ENCODE measurements at places on chromosomes 4 and X.

DNA sequence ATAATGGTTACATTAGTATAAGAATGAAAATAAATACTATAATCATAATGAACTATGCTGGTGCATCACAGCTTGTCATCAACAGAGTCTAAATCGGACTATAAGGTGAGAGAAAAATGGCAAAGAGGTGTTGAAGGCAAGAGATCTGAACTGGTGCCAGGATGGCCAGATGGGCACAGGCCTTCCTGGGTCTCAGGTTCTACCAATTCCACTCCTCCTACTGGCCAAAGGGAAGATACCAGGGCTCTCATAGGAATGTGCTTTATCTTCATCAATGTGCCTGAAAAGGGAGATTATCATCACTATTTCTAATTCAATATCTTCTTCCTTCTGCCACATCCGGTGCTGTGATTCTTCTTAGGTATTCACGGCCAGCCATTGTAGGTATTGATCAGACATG, 107.6 kb downstream of the GASK1B start:
- no peak for DNase-seq

GRCh38 chr4:166143227-166143626, 270.2 kb downstream of the TLL1 start:
- DNase-seq = no peak

GRCh38 chrX:15745179-15745578, 7.1 kb downstream of the CA5B start:
- DNase-seq = no peak

DNA sequence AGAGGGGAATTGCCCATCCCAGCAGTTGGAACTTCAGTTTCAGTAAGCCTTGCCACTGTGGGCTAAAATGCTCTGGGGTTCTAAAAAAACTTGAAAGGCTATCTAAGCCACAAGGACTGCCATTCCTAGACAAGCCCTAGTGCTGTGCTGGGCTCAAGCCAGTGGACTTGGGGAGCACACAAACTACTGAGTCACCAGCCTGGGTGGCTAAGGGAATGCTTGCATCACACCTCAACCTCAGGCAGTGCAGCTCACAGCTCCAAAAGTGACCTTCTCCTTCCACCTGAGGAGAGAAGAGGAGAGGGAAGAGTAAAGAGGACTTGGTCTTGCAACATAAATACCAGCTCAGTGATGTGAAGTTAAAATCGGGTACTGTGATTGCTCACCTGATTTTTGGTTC, 116.7 kb upstream of the GLRA2 start:
- DNase-seq = no peak

DNA sequence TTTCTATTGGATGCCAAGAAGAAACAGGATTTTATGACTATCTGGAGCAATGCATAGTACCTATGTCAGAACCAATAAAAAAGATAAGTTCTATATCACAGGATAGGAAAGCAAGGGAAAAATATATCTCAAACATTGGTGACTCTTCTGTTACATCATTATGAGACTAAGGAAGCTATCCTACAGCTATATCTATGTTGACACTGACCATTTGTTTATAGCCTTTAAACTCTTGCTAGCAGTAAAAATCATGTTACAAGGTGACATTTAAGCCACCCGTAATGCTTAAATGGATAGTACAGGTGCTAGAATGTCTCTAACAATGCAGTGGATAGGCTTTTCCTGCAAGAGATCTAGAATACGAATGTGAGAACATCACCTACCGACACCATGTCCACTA, 28.6 kb upstream of the EPGN start:
- DNase-seq = no peak

- no peak for DNase-seq
These were observed 85.8 kb upstream of the FAM9A start for GRCh38 chrX:8887004-8887403.
